Stimulated activated CD8-positive, alpha-beta memory T cell treated with anti-CD3 and anti-CD28 coated beads, Interleukin-4, amount 100 ng/mL, for 24 hours (primary cell): ENCODE measurements at places on chromosomes 1 and 21.

DNA sequence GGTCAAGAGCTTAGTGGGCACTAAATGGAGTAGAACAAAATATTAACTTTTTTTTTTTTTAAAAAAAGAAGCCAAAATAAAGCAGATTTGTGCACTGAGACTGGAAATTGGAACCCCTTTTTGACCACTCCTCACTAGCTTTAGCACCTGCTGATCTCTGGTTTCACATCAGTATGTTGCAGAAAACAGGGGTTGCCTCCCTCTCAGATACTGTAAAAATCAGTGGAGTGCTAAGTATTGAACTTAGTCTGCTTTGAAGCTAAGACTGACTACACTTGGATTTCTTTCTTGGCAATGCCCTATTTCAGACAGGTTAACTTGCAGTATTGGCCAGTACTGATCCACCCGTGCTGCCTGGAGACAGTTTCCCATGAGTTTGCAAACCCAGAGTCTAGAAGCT lies 2.7 kb upstream of the KIAA0040 start:
- DNase-seq = no peak

DNA sequence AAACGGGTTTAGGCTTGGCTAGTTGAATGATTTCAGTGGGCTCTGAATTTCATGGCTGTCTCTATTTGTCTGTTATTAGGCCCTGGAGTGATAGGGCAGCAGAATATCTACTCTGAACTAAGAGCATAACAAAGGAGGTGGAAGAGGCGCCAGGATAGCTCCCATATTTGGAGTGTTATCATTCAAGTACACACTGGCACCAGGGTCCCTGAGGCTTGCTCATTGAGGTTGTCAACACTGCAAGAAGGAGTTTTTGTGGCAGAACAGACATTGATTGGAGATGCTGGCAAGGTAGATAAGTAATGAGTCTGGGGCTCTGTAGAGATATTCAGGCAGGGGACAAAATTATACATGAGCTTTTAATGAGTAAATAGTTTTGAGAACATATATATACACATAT lies 1748.4 kb downstream of the MRPL39 start:
- DNase-seq = no peak

GRCh38 chr1:152926091-152926490 lies 17.7 kb downstream of the IVL start:
- no peak for DNase-seq

DNA sequence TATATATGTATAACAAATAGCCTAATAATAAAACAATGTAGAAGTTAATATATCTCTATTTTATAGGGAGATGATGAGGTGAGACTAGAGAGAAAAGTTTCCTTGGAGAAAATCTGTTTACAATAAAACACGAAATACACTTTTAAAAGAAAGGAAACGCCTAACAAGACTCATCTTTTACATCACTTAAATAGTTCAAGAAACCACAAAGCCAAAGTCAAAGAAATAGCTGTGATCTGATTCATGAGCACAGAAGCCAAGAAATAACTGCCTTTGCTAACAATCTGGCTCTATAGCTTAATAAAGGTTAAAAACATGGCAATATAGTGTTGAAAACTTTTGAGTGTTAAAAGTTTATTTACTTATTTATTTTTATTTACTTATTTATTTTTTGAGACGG lies 61.5 kb downstream of the TOR3A start:
- no peak for DNase-seq
